ENCODE measurements at places on chromosomes 3 and 15.

- no peaks in the 10 kb centered on the region for H3K4me1 ChIP-seq
- H3K36me3 ChIP-seq, result no peaks in the 10 kb centered on the region
- no peak overlapping the region for H3K27ac ChIP-seq
- no peak overlapping the region for H3K4me3 ChIP-seq
Observed at GRCh38 chr3:162643245-162643644, 1146.6 kb downstream of the OTOL1 start.

DNA sequence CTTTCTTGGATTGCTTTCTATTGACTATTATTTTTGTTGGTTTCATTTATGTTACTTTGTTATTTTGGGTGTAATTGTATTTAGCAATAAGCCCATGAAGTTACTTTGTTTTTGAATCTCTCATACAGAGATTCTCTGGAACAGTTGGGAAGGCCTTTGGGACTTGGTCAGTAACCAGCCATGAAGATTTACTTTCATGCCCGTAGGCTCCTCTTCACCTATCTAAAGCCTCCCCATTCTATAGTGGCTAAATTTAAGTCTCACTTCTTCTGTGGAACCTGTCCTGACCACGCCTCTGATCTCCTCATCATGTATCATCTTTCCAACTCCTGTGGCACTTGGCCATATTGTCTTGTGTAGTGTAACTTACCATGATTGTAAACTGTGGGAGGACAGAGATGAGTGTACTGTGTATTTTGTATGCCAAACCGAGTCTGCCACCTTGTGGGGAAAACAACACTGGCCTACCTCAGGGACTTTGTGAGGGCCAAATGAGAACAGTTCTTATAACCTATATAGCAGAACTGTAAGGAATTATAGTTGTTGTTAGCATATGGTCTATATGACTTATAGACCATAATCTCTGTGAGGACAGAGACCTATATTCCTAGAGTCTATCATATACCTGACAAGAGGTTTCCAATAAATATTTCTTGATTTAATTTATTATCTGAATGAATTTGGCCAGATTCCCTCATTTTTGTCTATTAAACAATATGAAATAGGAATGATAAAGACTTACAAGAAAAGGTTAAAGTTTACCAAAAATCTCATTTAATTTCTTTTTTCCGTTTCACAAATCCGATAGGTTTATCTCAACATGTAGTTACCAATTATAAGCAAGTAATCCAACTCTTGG, 75.0 kb downstream of the STARD9 start:
- H3K27ac ChIP-seq, result no peak overlapping the region
- H3K27me3 ChIP-seq, result no peaks in the 10 kb centered on the region
- H3K36me3 ChIP-seq, result no peaks in the 10 kb centered on the region
- H3K4me3 ChIP-seq, result no peak overlapping the region

DNA sequence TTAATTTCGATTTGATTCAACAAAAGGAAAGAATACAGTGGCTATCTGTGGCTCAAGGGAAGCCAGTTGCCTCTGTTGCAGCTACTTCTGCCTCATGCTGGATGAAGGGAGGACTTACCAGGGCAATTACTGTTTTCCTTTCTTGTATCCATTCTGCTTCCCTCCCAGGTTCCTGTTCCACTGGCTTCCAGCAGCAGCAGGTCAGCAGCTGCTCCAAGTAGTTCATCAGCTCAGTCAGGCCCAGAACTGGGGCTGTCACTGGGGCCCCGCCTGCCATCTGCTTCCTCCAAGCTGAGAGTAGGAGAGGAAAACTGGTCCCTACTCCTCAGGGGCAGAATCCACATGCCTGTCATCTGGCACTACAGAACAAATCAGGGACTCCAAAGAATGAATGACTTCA, 48.6 kb upstream of the ULK4 start:
- peaks cover 8% of the 10 kb centered on the region for H3K4me1 ChIP-seq
- DNase-seq, result no peak

- no peaks in the 10 kb centered on the region for H3K27me3 ChIP-seq
- H3K4me3 ChIP-seq, result no peak overlapping the region
- H3K36me3 ChIP-seq, result no peaks in the 10 kb centered on the region
- no peaks in the 10 kb centered on the region for H3K4me1 ChIP-seq
- DNase-seq, result no peak
Observed at GRCh38 chr15:64251121-64251520, 88.3 kb upstream of the PPIB start.

DNA sequence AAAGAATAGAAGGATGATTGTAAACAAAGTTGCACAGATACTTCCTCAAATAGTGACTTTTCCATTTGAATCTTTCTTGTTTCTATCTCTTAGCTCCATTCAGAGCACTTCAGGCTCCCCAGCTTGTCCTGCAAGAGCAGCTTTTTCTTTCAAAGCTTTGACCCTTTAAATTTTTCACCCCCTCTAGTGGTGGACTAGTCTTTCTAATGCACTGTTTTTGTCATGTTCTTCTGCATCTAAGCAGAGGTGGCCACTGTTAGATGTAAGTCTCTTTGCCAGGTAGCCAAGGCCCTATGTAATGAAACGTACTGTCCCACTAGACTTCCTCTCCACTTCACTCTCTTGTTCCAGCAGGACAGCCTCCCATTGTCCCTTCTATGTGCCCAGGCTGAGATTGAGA, 74.0 kb upstream of the MANF start:
- no peak for DNase-seq
- no peak overlapping the region for H3K27ac ChIP-seq
- H3K36me3 ChIP-seq, result no peaks in the 10 kb centered on the region
- H3K4me1 ChIP-seq, result no peaks in the 10 kb centered on the region
- no peaks in the 10 kb centered on the region for H3K27me3 ChIP-seq
- H3K4me3 ChIP-seq, result no peak overlapping the region

DNA sequence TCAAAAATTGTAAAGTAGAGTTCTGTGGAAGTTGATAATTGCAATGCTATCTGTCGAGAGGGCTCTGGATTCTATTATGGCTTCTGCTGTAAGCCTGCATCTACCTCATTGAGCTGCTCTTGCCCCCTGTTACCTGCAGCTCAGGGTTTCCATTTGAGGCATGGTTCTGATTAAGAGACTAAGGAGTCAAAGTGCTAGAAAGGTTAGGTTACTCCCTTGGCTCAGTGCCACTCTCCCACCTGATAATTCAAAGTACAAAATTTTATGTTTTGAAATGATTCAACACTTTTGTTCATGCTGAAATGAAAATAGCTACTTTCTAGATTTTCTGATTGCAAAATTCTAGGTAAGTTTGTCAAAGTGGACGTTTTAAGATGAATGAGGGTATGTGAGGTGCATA, 220.5 kb upstream of the SATB1 start:
- no peak for DNase-seq
- no peaks in the 10 kb centered on the region for H3K36me3 ChIP-seq
- no peaks in the 10 kb centered on the region for H3K27me3 ChIP-seq
- H3K4me1 ChIP-seq, result no peaks in the 10 kb centered on the region
- H3K4me3 ChIP-seq, result no peak overlapping the region

GRCh38 chr3:152157337-152157736, 111.4 kb upstream of the MBNL1 start:
- no peaks in the 10 kb centered on the region for H3K4me1 ChIP-seq
- H3K27me3 ChIP-seq, result no peaks in the 10 kb centered on the region
- no peak overlapping the region for H3K4me3 ChIP-seq
- H3K36me3 ChIP-seq, result no peaks in the 10 kb centered on the region

GRCh38 chr3:13628432-13628831, 79.5 kb downstream of the FBLN2 start:
- no peaks in the 10 kb centered on the region for H3K4me1 ChIP-seq
- DNase-seq, result no peak
- no peak overlapping the region for H3K27ac ChIP-seq
- H3K27me3 ChIP-seq, result no peaks in the 10 kb centered on the region
- no peak overlapping the region for H3K4me3 ChIP-seq
- no peaks in the 10 kb centered on the region for H3K36me3 ChIP-seq

DNA sequence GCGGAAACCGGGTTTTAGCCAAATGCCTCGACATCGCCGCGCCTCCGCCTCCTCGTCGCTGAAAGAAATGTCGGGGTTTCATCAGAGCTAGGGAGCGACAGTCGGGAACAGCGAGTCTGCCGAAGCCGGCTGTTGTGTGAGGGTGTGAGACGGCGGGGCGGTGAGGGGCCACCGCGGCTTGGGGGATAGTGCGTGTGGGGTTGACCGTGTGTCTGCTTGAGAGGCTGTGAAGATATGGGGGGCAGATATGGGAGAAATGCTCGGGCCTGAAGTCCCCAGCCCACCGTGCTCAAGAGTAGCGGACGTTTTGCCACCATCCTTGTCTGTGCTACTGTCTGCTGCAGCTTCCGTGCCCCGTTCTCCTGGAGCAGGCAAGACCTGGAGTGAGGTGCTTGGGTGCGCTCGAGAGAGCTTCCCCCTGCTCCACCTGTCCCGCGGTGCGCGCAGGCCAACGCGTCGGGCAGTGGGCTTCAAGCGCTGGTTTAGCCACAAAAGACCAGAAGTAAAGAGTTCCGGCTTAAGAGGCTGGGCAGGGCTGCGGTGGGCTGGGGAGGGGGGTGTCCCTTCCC, 716 bp upstream of the ISLR2 start:
- no peak overlapping the region for H3K27ac ChIP-seq
- no peak for DNase-seq
- H3K4me1 ChIP-seq, result no peaks in the 10 kb centered on the region
- H3K4me3 ChIP-seq, result peak overlapping the region; percentile 13
- H3K27me3 ChIP-seq, result peaks cover 61% of the 10 kb centered on the region

GRCh38 chr3:69876073-69876472, 123.5 kb upstream of the SAMMSON start:
- H3K4me3 ChIP-seq, result no peak overlapping the region
- H3K27ac ChIP-seq, result no peak overlapping the region
- H3K4me1 ChIP-seq, result no peaks in the 10 kb centered on the region
- no peak for DNase-seq
- no peaks in the 10 kb centered on the region for H3K27me3 ChIP-seq

- no peak for DNase-seq
- no peak overlapping the region for H3K27ac ChIP-seq
- no peaks in the 10 kb centered on the region for H3K36me3 ChIP-seq
- H3K4me3 ChIP-seq, result no peak overlapping the region
- no peaks in the 10 kb centered on the region for H3K4me1 ChIP-seq
Observed at GRCh38 chr3:123765475-123766128, 118.5 kb downstream of the MYLK start.

DNA sequence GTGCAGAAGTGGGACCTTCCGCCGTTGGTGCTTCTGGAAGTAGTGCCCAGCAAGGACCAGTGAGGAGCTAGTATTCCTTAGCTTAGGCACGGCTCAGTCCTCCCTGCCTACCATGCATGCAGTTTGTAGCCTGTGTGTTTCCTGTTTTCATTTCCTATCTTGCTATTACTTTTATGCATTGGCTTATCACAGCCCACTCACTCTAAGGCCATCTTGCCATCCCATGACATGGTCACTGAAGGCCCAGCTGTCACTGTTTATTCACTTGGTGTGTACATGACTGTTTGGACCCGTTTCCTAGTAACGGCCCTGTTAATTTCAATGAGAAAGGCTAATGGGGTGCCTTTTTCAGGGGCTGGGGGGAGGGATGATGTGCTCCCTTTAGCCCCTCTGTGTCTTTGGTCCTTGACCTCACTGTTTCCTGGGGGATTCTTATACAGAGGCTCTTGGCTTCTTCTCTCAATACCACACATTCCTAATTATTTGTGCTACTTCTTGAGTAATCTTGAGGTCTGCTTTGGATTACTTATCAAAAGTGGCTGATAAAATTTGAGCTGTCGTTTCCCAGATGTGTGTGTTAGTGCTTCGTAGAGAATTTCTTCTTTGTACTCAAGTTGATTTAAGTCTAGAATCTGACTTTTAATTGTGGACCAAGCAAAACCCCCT, 24.5 kb upstream of the TRAK1 start:
- no peak overlapping the region for H3K4me3 ChIP-seq
- no peaks in the 10 kb centered on the region for H3K36me3 ChIP-seq
- peak overlapping the region; percentile 67 for H3K27ac ChIP-seq
- H3K4me1 ChIP-seq, result peaks cover 10% of the 10 kb centered on the region

GRCh38 chr3:89043406-89043932, 64.0 kb upstream of the EPHA3 start:
- no peak for DNase-seq
- no peak overlapping the region for H3K27ac ChIP-seq
- H3K36me3 ChIP-seq, result no peaks in the 10 kb centered on the region
- no peaks in the 10 kb centered on the region for H3K4me1 ChIP-seq
- H3K4me3 ChIP-seq, result no peak overlapping the region

DNA sequence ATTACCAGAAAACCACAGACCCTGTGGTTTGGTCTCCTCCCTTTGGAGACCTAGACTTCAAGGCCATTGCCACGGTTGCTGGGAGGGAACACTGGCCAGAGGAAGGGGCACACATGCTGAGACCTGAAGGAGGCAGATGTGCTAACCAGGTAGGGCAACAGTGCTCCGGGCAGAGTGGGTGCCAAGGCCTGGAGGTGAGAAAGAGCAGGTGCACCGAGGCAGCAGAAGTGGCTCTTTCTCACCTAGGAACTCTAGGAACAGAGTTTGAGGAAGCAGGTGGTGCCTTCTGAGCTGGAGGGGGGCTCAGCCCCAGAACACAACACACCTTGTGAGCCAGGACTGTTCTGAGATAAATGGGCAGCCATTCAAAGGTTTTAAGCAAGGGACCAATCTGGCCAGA, 106.1 kb downstream of the MEGF11 start:
- no peak overlapping the region for H3K27ac ChIP-seq
- H3K4me3 ChIP-seq, result no peak overlapping the region
- no peaks in the 10 kb centered on the region for H3K4me1 ChIP-seq
- H3K27me3 ChIP-seq, result no peaks in the 10 kb centered on the region
- no peaks in the 10 kb centered on the region for H3K36me3 ChIP-seq

DNA sequence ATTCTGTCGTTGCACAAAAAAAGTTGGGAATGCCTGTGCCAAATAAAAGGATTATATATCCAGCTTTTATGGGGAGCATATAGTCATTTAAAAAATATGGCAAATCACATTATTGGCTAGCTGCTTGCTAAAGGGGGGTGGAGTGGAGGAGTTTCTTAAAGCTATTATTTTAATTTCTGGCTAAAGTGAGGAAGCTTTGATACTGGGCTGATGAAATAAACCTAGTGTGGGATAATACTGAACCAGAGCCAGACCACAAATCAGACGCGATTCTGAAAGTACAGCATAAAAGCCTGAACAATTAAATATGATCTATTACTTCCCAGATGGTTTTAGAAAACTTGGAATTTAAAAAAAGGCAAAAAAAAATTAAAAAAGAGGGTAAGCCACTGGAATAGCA, 14.4 kb downstream of the POLR2M start:
- no peak overlapping the region for H3K27ac ChIP-seq
- no peaks in the 10 kb centered on the region for H3K4me1 ChIP-seq
- H3K36me3 ChIP-seq, result no peaks in the 10 kb centered on the region
- no peaks in the 10 kb centered on the region for H3K27me3 ChIP-seq
- no peak for DNase-seq

DNA sequence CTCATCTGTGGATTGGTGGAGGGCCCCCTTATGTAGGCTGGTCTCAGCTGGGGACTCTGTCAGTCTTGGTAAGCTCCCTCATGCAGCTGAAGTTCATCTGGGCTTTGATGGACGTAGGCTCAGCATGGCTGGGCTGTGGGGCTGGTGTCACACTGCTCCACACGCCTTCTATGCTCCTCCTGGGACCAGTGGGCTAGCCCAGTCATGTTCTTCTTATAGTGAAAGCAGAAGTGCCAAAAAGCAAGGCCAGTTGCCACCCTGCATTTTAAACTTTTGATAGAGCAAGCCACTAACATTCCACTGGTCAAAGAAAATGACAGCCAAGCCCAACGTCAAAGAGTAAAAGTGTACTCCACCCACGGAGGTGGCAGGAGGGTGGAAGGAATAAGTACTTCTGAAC, 165.5 kb downstream of the MEX3B start:
- H3K4me3 ChIP-seq, result no peak overlapping the region
- no peaks in the 10 kb centered on the region for H3K4me1 ChIP-seq
- DNase-seq, result no peak

Measured in Peyer's patch (tissue), 4 donors.